ENCODE measurements at places on chromosomes 3 and 15. TPM values are rescaled to one million over a fixed set of nuclear protein-coding genes. Genes with fewer than 3 reads are reported as not detected.
A peak's percentile ranks its signal among the peaks of the same experiment; 100 is the strongest.

GRCh38 chr3:44958386-44958785 lies 17.6 kb downstream of the ZDHHC3 start:
- DNase-seq = no peak

- DNase-seq = peak; percentile 44
These were observed 229.6 kb downstream of the BBX start for GRCh38 chr3:107752202-107752990.

DNA sequence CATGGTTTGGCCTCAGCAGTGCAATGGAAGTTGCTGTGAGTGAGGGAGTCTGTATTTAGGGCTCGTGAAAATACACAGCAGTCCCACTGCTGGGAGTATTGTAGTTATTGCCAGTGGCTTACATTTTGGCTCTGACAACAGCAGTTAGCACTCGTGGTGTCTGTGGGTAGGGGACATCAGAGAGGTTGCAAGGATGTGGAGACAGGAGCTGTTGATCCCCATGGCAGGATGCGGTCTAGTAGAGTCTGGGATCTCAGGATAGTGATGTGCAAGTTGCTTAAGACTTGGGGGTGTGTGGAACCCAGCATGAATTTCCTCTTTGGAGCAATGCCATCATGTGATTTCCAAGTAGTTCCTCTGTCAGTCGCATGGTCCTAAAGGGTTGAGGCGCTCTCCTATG lies 59.9 kb downstream of the GALK2 start:
- DNase-seq = no peak

DNA sequence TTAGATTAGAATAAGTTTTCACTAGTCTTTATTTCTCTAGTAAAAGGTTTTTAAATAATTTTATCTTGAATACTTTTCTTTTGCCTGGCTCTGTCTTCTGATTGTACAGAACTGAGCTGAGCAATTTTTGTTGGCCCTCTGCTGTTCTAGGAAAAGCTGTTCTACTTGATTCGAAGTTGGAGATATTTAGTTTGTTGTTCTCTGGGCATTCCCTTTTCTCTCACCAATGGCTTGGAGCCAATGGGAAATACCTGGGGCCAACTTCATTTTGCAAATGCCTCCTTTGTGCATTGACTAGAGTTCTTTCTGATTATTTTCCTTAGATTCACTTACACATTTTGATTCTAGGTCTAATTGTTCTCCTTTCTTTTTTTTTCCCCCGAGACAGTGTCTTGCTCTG lies 16.5 kb downstream of the ABHD5 start:
- DNase-seq = no peak

- no peak for DNase-seq
These were observed 18.8 kb downstream of the PSTPIP1 start for GRCh38 chr15:77013776-77014131.

DNA sequence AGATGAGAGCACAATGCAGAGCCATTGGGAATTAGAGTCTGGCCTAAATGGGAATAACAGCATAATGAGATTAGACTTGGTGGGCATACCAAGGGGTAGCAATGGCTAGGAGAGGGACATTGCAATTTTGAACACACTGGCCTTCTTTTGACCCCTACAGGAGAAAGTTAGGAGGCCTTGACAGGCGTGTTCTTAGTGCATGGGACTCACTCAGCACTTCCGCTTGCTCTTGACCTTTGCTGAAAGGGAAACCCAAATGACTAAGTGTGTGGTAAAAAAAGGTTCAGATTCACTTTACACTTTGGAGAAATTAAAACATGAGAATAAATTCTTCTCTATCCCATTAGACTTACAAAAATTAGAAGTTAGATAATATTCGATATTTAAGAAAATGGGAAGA lies 317.4 kb downstream of the DIPK2A start:
- peak; percentile 42 for DNase-seq

DNA sequence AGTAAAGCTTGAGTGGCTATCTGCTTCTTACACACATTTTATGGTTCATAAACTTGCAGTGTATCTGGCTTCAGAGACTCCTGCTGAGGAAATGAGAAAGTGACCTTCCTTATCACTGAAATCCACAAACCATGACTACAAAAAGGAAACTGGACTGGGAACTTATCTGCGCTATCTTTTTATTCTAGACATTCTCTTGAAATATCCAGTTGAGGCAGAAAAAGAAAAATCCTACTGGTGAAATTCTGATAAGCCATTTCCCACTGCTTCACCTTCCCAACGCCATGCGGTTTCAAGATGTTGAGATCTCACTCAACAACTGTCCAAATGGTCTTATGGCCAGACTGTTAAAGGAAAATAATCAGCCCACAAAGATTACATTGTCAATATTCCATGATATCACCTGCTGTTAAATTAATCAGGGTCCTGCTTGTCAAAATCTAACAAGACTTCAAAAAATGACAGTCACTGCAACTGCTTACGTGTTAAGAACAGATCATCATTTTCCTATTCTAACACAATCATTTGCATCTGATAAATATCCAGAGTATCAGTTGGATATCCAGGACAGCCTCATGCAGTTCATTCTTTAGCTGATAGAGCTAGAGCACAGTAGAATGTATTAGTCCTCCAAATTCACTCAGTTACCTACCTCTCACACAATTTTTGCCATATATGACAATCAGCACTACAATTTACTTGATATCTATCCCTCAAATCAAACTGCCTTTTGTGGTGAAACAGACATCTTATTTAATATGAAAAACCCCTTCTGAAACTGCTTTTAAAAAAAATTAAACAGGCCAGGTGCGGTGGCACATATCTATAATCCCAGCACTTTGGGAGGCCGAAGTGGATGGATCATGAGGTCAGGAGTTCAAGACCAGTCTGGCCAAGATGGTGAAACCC lies 538.1 kb downstream of the MAGI1 start:
- DNase-seq = no peak

The PPIB gene
- 1,055 TPM for polyA plus RNA-seq

The PRR23E gene
- not detected for polyA plus RNA-seq

The CD200R1 gene
- polyA plus RNA-seq = not detected

All from cardiac muscle cell (in vitro differentiated cells and primary cell).